ENCODE measurements at places on chromosomes 1 and 21. TPM values are rescaled to one million over a fixed set of nuclear protein-coding genes. Genes with fewer than 3 reads are reported as not detected.

CYP4Z1 gene
- 0.15 TPM for polyA plus RNA-seq

SUCO gene
- polyA plus RNA-seq, result 36.4 TPM

HSF2BP gene
- polyA plus RNA-seq, result 0.89 TPM

DNA sequence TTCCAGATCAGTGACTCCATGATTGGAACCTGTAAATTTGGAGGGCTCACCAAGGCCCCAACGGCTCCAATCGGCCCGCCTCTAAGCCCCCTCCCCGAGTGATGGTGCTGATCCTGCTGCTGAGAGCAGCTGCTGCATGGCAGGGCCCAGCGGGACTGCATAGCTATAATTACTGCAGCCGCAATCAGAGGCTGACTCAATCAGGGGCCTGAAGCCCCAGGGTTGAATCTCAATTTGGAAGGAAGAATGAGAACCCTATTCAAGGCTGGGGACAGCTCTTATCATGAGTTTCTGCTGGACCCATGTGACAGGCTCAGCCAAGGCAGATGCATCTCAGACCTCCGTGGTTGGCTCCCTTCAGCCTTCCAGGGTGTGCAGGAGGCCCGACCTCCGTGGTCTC, 42.8 kb upstream of the MAGOH start:
- no peak for DNase-seq

CHI3L2 gene
- polyA plus RNA-seq, result not detected

DNA sequence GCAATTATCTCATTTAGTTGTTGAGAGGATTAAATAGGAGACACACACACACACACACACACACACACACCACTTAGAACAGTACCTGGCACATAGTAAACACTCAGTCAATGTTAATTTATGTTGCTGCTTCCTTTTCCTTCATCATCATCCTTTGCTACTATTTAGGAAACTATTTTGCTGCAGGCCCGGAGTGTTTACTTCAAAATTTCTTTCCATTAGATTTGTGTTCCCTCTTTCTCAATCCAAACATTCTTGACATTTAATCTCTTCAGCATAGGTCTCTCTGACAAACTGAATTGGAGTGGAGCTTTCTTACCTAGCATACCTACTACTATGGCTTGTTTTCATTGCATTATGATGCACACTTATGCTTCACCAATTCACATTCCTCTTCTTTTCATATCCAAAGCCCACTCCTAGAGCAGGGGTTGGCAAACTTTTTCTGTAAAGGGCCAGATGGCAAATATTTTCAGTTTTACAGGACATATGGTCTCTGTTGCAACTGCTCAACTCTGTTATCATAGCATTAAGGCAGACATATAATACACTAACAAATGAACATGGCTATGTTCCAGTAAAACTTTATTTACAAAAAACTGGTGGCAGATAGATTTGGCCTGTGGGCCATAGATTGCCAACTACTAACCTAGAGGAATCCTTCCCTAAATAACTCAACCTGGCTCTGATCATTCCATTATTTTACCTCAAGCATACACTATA, 49.5 kb downstream of the SCMH1 start:
- DNase-seq, result no peak

DNA sequence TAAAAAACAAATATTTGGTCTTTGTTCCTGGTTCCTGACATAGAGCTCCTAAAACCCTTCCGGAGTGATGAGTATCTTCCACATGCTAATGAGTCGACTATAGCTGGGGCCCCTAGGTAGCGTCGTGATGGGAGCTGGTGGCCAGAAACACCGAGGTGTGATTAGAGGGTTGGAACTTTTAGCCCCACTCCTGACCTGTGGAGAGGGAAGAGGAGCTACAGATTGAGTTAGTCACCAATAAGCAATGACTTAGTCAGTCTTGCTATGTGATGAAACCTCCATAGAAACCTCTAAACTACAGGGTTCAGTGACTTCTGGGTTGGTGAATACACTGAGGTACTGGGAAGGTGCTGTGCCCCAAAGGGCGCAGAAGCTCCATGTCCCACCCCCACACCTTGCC, 30.1 kb upstream of the PLD5 start:
- DNase-seq, result no peak

GRCh38 chr1:217574265-217574949, 56.5 kb downstream of the GPATCH2 start:
- DNase-seq, result no peak

- DNase-seq, result no peak
Measured at GRCh38 chr1:208156741-208157140, 87.4 kb downstream of the PLXNA2 start.

GRCh38 chr1:33280091-33280661, 23.9 kb downstream of the ZNF362 start:
- DNase-seq, result no peak

All from hindlimb muscle (tissue), 1 donor.